Memory B cell (primary cell): ENCODE measurements at places on chromosomes 2 and 18.

- H3K4me3 ChIP-seq: no peak overlapping the region
- H3K36me3 ChIP-seq: no peaks in the 10 kb centered on the region
- no peak for DNase-seq
- H3K27me3 ChIP-seq: peaks cover 10% of the 10 kb centered on the region
- H3K27ac ChIP-seq: no peak overlapping the region
These were observed 292.4 kb downstream of the TRIB2 start for GRCh38 chr2:13009027-13009642.

DNA sequence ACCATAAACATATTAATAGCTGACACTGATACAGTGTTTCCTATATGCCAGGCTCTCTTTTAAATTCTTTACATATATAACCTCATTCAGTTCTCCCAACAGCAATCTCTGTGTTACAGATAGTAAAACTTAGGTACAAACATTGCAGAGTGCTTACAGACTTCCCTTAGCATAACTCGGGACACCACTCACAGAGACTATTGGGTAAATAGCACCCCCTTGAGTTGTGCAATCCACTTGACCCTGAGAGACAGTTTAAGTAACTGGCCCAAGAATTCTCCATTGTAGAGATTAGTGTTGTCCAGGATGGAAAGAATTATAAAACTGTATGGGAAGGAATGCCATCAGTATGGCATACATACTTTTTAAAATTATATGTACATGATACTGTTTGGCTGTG, 110.1 kb downstream of the POLE4 start:
- no peak overlapping the region for H3K4me3 ChIP-seq
- H3K27ac ChIP-seq: no peak overlapping the region
- peaks cover 2% of the 10 kb centered on the region for H3K4me1 ChIP-seq
- H3K27me3 ChIP-seq: no peaks in the 10 kb centered on the region

DNA sequence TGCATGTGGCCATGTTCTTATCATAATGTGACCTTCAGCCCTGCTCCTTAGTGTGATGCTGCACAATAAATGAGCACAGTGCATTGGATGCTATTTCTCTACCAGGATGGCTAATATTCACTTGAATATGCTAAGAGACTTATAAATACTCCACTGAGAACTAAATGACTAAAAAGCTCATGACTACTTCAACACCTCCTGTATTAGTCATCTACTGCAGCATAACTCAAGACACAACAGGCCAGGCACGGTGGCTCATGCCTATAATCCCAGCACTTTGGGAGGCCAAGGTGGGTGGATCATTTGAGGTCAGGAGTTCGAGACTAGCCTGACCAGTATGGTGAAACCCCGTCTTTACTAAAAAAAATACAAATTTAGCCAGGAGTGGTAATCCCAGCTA, 213.4 kb downstream of the RND3 start:
- no peaks in the 10 kb centered on the region for H3K36me3 ChIP-seq
- H3K4me3 ChIP-seq: no peak overlapping the region
- H3K27me3 ChIP-seq: no peaks in the 10 kb centered on the region
- no peaks in the 10 kb centered on the region for H3K4me1 ChIP-seq
- DNase-seq: no peak

GRCh38 chr18:9741793-9742523, 33.9 kb downstream of the RAB31 start:
- H3K4me3 ChIP-seq: no peak overlapping the region
- no peaks in the 10 kb centered on the region for H3K27me3 ChIP-seq
- H3K36me3 ChIP-seq: peaks cover 11% of the 10 kb centered on the region

GRCh38 chr18:52489396-52490306, 149.7 kb downstream of the DCC start:
- no peaks in the 10 kb centered on the region for H3K4me1 ChIP-seq
- DNase-seq: no peak
- no peaks in the 10 kb centered on the region for H3K27me3 ChIP-seq
- no peaks in the 10 kb centered on the region for H3K36me3 ChIP-seq

GRCh38 chr2:58063641-58064040, 17.0 kb downstream of the VRK2 start:
- H3K36me3 ChIP-seq: peaks cover 25% of the 10 kb centered on the region
- no peaks in the 10 kb centered on the region for H3K27me3 ChIP-seq
- peak overlapping the region; percentile 65 for H3K27ac ChIP-seq
- peaks cover 21% of the 10 kb centered on the region for H3K4me1 ChIP-seq
- DNase-seq: no peak

DNA sequence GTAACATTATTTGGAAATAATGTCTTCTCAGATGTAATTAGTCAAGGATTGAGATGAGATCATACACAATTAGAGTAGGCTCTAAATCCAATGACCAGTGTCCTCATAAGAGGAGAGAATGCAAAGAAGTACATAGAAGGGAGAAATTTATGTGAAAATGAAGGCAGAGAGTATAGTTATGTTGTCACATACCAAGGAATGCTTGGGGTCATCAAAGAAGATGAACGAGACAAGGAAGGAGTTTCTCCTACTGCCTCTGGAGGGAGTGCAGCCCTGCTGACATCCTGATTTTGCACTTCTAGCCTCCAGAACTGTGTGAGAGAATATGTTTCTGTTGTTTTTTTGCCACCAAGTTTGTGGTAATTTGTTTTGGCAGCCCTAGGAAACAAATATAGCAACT, 100.1 kb downstream of the GALNT13 start:
- no peaks in the 10 kb centered on the region for H3K4me1 ChIP-seq
- no peak overlapping the region for H3K27ac ChIP-seq
- no peak for DNase-seq
- no peak overlapping the region for H3K4me3 ChIP-seq
- no peaks in the 10 kb centered on the region for H3K36me3 ChIP-seq

DNA sequence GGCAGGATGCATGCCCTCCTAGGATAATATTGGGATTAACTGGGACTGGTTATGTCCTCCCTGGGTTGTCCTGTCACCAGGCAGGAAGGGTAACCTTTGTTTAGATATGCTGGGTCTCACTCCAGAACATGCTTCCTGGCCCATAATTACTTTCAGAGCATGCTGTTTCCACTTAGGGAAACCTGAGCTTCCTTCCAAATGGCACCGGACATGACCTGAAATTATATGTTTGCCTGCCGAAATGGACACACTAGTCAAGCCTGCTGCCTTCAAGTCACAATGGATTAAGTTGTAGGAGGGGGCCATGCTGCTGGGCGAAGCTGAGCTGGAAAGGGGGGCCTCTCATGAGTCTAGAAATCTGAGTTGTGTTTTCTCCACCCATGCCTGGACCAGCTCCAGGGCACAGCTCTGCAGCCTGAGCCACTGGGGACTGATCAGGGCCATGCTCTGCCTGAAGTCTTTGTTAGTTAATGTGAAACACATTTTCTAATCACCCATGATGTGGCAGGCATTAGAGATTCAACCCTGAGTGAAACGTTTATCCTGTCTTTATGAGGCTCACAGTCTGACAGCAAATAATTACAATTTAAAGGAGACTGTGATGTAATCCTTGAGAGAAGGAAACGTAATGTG, 273.3 kb downstream of the TNS1 start:
- no peaks in the 10 kb centered on the region for H3K4me1 ChIP-seq
- no peak overlapping the region for H3K4me3 ChIP-seq

DNA sequence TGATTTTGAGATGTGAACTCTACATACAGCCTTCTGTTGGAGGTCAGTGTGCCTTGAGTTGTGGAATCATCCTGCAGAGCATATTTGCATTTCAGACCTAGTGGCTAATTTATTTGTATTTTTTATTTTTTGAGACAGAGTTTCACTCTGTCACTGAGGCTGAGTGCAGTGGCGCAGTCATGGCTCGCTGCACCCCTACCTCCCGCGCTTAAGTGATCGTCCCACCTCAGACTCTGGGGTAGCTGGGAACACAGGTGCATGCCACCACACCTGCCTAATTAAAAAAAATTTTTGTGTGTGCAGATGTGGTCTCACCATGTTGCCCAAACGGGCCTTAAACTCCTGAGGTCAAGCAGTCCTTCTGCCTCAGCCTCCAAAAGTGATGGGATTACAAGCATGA, 104.4 kb downstream of the ASXL3 start:
- no peaks in the 10 kb centered on the region for H3K27me3 ChIP-seq
- no peaks in the 10 kb centered on the region for H3K36me3 ChIP-seq
- H3K4me3 ChIP-seq: no peak overlapping the region
- DNase-seq: no peak
- H3K27ac ChIP-seq: no peak overlapping the region

GRCh38 chr2:236908439-236909192, 177.1 kb upstream of the COPS8 start:
- H3K27me3 ChIP-seq: peaks cover 14% of the 10 kb centered on the region
- no peak overlapping the region for H3K27ac ChIP-seq
- DNase-seq: no peak
- H3K4me1 ChIP-seq: no peaks in the 10 kb centered on the region

- H3K4me1 ChIP-seq: no peaks in the 10 kb centered on the region
- no peak for DNase-seq
- no peaks in the 10 kb centered on the region for H3K27me3 ChIP-seq
- no peak overlapping the region for H3K27ac ChIP-seq
- H3K4me3 ChIP-seq: no peak overlapping the region
- H3K36me3 ChIP-seq: no peaks in the 10 kb centered on the region
These were observed 498.3 kb downstream of the RIT2 start for GRCh38 chr18:42617221-42617620.

- no peak overlapping the region for H3K27ac ChIP-seq
- H3K4me3 ChIP-seq: no peak overlapping the region
- peaks cover 4% of the 10 kb centered on the region for H3K4me1 ChIP-seq
- no peaks in the 10 kb centered on the region for H3K27me3 ChIP-seq
- DNase-seq: no peak
These were observed 28.6 kb upstream of the IHH start for GRCh38 chr2:219089330-219089729.

DNA sequence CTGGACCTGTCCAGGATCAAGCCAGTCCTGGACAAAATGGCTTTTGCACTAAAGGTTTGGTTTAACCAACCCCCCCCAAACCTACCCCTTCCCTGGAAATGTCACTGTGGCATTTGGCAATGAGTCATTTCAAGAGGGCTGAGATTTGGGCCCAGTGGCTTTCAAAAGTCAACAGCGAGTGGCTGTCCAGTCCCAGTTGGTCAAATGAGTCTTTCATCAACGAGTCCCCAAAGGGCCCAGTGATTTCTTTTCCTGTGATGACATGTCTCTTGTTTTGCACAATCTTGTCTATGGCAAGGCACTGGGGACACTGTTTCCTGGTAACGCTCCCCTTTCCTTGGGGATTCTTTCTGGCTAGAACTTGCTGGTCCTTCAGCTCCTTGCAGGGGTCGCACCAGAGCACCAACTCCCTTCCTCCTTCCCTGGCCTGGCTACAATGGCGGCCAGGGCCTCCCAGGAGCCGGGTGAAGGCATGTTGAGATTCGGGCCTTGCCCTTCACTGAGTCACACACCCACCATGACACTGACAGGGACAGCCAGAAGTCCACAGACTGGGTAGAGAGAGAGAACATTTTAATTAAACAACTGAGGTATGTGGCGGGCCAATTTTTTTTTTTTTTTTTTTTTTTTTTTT, 87.2 kb downstream of the SMAD7 start:
- no peak overlapping the region for H3K4me3 ChIP-seq
- no peak overlapping the region for H3K27ac ChIP-seq
- no peak for DNase-seq
- H3K27me3 ChIP-seq: no peaks in the 10 kb centered on the region
- no peaks in the 10 kb centered on the region for H3K36me3 ChIP-seq

GRCh38 chr18:46915800-46916550, 1.3 kb downstream of the PIAS2 start:
- H3K36me3 ChIP-seq: no peaks in the 10 kb centered on the region
- H3K27ac ChIP-seq: peak overlapping the region; percentile 83
- no peak for DNase-seq
- peak overlapping the region; percentile 90 for H3K4me3 ChIP-seq
- no peaks in the 10 kb centered on the region for H3K27me3 ChIP-seq

GRCh38 chr2:197599285-197599965, 76.0 kb downstream of the RFTN2 start:
- peaks cover 4% of the 10 kb centered on the region for H3K4me1 ChIP-seq
- H3K36me3 ChIP-seq: no peaks in the 10 kb centered on the region
- DNase-seq: peak; percentile 1

DNA sequence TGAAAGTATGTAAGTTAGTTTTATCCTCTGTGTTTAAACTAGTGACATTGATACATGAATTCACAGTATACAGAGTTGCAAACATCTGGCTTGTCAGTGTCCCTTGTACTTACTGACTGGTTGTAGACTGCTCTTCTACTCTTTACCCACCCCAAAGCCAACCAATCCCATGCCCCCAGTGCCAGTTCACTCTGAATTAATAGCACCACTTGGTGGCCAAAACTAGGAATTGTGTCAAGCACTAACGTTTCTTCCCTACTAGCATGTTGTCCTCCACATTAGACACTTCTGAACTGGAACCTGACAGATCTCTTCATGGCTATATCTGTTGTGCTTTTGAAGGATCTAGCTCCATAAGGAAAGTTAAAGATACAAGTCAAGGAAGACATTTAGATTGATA, 27.2 kb upstream of the OTX1 start:
- H3K36me3 ChIP-seq: peaks cover 24% of the 10 kb centered on the region
- no peak overlapping the region for H3K4me3 ChIP-seq
- H3K27ac ChIP-seq: no peak overlapping the region

DNA sequence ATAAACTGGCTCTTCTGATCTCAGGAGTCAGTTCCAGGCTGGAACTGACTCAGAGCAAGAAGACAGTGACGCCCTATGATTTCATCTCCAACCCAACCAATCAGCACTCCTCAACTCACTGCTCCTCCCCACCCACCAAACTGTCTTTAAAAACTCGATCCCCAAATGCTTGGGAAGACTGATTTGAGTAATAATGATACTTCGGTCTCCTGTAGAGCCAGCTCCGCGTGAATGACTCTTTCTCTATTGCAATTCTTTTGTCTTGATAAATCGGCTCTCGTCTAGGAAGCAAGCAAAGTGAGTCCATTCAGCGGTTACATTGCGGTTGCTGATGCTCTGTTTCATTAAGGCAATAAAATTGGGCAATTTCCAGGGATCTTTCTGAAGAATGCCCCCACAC, 1025.3 kb upstream of the CNTNAP5 start:
- no peak overlapping the region for H3K4me3 ChIP-seq
- H3K36me3 ChIP-seq: no peaks in the 10 kb centered on the region
- H3K4me1 ChIP-seq: no peaks in the 10 kb centered on the region
- no peak overlapping the region for H3K27ac ChIP-seq

GRCh38 chr2:236568922-236569572, 578 bp upstream of the ACKR3 start:
- peak overlapping the region; percentile 90 for H3K27ac ChIP-seq
- peaks cover 29% of the 10 kb centered on the region for H3K4me1 ChIP-seq
- no peak for DNase-seq
- H3K36me3 ChIP-seq: no peaks in the 10 kb centered on the region

- no peak overlapping the region for H3K4me3 ChIP-seq
- no peaks in the 10 kb centered on the region for H3K4me1 ChIP-seq
- H3K36me3 ChIP-seq: peaks cover 58% of the 10 kb centered on the region
- no peaks in the 10 kb centered on the region for H3K27me3 ChIP-seq
These were observed 115.4 kb upstream of the CCDC195 start for GRCh38 chr2:224831530-224831929.
